ENCODE measurements at places on chromosomes 2 and 18. TPM values are rescaled to one million over a fixed set of nuclear protein-coding genes. Genes with fewer than 3 reads are reported as not detected.

The KYNU gene
- total RNA-seq = 3.7 TPM

The ILKAP gene
- total RNA-seq = 62.6 TPM

The INSIG2 gene
- 9.8 TPM for total RNA-seq

The LTBP1 gene
- 48.4 TPM for total RNA-seq

The ASB18 gene
- not detected for total RNA-seq

The SLC9A2 gene
- total RNA-seq = not detected

DNA sequence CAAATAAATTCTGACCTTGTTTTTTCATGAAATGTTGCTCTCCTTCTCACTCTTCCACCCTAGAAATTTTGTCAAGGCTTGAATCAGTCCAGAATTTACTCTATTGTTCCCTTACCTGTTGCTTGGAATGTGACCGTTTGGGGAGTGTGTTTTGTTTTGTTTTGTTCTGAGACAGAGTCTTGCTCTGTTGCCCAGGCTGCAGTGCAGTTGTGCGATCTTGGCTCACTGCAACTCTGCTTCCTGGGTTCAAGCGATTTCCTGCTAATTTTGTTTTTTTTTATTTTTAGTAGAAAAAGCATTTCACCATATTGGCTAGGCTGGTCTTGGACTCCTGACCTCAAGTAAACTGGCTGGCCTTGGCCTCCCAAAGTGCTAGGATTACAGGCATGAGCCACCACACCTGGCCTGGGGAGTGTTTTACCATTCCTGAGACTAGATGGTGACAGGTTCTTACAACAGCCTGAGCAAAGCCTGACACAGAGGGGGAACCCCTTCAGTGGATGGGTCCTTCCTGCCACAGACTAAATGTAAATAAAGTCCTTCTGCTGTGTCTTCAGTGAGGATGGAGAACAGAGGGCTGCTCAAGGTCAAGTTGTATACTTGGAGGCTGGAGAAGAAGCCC lies 52.0 kb downstream of the HAUS1 start:
- no peak overlapping the region for H3K4me3 ChIP-seq
- no peaks in the 10 kb centered on the region for H3K4me1 ChIP-seq
- DNase-seq = no peak
- no peaks in the 10 kb centered on the region for H3K27me3 ChIP-seq
- no peak overlapping the region for H3K27ac ChIP-seq
- no peaks in the 10 kb centered on the region for H3K36me3 ChIP-seq

GRCh38 chr2:168210895-168211570 lies 36.4 kb downstream of the STK39 start:
- no peaks in the 10 kb centered on the region for H3K27me3 ChIP-seq
- no peak overlapping the region for H3K27ac ChIP-seq
- no peaks in the 10 kb centered on the region for H3K36me3 ChIP-seq
- DNase-seq = no peak
- no peak overlapping the region for H3K4me3 ChIP-seq
- peaks cover 12% of the 10 kb centered on the region for H3K4me1 ChIP-seq

- H3K27me3 ChIP-seq = no peaks in the 10 kb centered on the region
- H3K27ac ChIP-seq = no peak overlapping the region
These were observed 62.6 kb downstream of the ETAA1 start for GRCh38 chr2:67459761-67460160.

DNA sequence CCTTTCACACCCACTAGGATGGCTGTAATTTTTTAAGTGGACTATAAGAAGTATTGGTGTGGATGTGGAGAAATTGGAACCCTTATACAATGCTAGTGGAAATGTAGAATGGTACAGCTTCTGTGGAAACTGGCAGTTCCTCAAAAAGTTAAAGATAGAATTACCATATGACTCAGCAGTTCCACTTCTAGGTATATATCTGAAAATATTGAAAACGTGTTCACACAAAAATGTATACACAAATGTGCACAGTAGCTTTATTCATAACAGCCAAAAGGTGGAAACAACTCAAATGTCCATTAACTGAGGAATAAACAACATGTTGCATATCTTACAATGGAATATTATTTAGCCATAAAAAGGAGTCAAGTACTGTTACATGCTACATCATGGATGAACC lies 17.7 kb downstream of the TANK start:
- no peak for DNase-seq
- no peaks in the 10 kb centered on the region for H3K27me3 ChIP-seq
- H3K27ac ChIP-seq = no peak overlapping the region
- H3K4me1 ChIP-seq = peaks cover 11% of the 10 kb centered on the region

GRCh38 chr2:119692954-119693353 lies 14.0 kb downstream of the TMEM177 start:
- H3K27ac ChIP-seq = no peak overlapping the region
- DNase-seq = no peak
- no peaks in the 10 kb centered on the region for H3K27me3 ChIP-seq
- H3K4me3 ChIP-seq = no peak overlapping the region

- H3K27ac ChIP-seq = no peak overlapping the region
- no peak overlapping the region for H3K4me3 ChIP-seq
- no peaks in the 10 kb centered on the region for H3K27me3 ChIP-seq
- no peak for DNase-seq
- peaks cover 43% of the 10 kb centered on the region for H3K4me1 ChIP-seq
- peaks cover 6% of the 10 kb centered on the region for H3K36me3 ChIP-seq
These were observed 136.8 kb downstream of the WDSUB1 start for GRCh38 chr2:159149747-159150146.

GRCh38 chr18:51151568-51152511 lies 45.6 kb downstream of the MEX3C start:
- H3K36me3 ChIP-seq = no peaks in the 10 kb centered on the region
- no peaks in the 10 kb centered on the region for H3K4me1 ChIP-seq
- no peaks in the 10 kb centered on the region for H3K27me3 ChIP-seq
- H3K27ac ChIP-seq = no peak overlapping the region
- no peak for DNase-seq
- no peak overlapping the region for H3K4me3 ChIP-seq

DNA sequence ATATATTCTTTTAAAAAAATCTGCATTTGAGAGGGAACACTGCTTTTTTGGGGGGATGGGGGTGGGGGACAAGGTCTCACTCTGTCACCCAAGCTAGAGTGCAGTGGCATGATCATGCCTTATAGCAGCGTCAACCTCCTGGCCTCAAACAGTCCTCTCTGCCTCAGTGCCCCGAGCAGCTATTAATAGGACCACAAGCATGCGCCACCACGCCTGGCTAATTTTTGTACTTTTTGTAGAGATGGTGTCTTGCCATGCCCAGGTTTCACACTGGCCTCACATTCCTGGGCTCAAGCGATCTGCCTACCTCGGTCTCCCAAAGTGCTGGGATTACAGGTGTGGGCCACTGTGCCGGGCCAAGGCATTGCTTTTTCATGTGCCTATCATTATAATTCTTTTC lies 154.2 kb downstream of the ATAD2B start:
- H3K4me1 ChIP-seq = no peaks in the 10 kb centered on the region
- peaks cover 27% of the 10 kb centered on the region for H3K36me3 ChIP-seq
- no peak overlapping the region for H3K27ac ChIP-seq

DNA sequence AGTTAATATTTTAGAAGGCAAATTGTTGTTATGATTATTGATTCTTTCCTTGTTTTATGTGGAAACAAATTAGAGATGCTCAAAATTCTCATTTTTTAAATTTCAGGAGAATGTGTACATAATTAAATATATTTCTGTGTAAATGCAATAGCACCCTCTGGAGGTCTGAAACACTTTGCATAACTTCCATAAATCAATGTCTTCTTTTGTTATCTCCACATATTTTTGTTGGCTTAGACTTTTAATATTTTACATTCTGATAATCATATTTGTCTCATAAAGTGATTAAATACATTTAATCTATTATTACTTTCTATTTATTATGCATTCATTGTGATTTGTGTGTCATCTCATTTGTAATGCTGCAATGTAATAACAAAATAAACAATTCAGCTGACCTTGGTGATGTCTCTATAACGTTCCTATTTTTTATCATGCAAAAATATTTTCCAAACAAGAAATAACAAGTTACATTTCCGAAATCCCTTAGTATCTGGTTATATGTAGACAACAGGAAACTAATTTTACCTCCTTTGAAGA lies 201.8 kb upstream of the GALNT5 start:
- no peaks in the 10 kb centered on the region for H3K27me3 ChIP-seq
- H3K4me3 ChIP-seq = no peak overlapping the region
- no peak for DNase-seq
- H3K36me3 ChIP-seq = no peaks in the 10 kb centered on the region
- H3K4me1 ChIP-seq = no peaks in the 10 kb centered on the region

DNA sequence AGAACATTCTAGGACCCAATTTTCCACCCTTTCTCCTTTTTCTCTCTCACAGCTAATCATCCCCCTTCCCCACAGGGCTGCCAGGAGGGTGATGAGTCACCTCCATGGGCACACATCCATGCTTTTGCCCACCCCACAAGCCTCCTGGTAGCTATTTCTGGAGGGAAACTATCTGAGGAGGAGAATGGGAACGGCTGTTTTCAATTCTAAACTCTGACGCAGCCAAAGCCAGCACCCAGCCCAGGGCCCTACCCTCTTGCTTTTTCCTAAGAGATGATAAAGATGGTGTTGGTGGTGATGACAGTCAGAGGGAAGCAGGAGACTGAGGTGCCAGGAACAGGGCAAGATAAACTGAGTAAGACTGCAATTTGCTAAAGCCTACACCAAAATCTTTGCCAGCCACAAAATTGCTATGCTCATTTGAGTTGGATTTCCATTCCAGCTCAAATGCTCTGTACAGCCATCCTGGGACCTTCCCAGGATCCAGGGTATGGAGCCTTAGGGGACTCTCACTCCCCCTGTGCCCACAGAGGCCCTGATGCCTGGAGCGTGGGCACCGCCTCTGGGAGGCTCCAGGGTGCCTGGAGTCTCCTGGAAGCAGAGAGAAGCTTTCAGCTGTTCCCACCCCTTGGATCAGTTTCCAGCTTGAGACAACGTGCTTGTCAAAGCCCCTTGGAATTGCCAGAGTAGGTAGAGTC lies 62.0 kb upstream of the FZD7 start:
- no peaks in the 10 kb centered on the region for H3K36me3 ChIP-seq
- DNase-seq = no peak
- H3K27ac ChIP-seq = no peak overlapping the region
- H3K4me1 ChIP-seq = no peaks in the 10 kb centered on the region

- no peaks in the 10 kb centered on the region for H3K36me3 ChIP-seq
- H3K4me1 ChIP-seq = no peaks in the 10 kb centered on the region
These were observed 100.1 kb downstream of the MYOM1 start for GRCh38 chr18:3119401-3120341.

DNA sequence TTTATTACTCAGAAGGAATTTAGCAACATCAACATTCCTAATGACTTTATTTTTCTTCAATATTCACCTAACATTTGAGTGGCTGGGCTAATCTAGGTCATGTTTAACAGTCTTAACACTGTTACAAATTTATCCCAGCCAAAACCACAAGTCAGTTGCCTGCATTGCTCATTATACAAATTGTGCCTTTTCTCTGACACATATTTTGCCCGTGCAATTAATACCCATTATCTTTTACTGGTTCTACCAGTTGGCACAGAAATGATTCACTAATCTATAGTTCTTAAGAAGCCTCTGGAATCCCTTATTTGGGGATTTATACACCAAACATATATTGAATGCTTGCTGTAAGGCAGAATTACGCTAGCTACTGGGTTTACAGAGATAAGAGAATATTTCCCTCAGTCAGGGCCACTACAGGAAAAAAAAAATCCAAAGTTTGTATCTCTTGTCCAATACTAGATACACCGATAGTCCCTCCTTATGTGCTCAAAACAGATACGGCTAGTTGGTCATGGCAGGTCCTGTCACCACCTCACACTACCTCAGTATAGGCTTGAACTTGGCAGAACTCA lies 46.3 kb downstream of the ZCCHC2 start:
- no peaks in the 10 kb centered on the region for H3K4me1 ChIP-seq
- H3K36me3 ChIP-seq = peaks cover 38% of the 10 kb centered on the region
- no peak for DNase-seq
